Activated CD4-positive, CD25-positive, alpha-beta regulatory T cell treated with anti-CD3 and anti-CD28 coated beads, Interleukin-2, amount 50 U/mL, for 16 hours (primary cell): ENCODE measurements at places on chromosomes 4 and X.

DNA sequence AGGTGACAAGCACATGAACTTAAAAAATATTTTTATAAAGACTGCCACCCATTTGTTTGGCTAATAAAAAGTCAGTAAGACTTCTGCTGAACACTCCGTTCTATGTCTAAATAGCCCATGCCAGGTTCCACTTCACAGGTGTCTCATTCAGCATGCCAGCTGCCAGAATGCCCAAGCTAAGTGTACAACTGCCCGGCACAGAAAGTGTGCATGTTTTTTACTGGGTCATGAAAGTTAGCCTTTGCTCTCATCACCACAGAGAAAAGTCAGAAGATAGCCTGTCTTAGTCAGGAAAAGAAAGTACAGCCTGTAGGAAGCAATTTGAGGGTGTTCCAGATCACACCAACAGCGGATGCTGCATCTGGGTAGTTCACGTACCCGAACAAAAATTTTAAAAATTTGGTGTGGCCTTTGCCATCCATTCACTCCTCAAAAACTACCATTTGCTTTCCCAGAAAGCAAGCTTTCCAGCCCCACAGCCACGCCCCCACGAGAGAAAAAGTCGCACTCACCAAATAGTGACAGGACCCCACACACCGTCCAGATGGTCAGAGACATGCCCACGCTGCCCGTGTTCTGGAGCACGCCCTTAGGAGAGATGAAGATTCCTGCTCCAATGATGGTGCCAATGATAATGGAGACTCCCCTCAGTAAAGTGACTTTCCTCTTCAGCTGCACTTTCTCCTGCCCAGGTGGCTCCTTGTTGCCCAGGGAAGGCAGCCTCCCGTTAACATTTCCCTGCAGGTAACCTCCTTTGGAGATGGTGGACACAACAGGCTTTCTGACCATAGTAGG is 671 bp downstream of the SLC7A11 start:
- DNase-seq: no peak

DNA sequence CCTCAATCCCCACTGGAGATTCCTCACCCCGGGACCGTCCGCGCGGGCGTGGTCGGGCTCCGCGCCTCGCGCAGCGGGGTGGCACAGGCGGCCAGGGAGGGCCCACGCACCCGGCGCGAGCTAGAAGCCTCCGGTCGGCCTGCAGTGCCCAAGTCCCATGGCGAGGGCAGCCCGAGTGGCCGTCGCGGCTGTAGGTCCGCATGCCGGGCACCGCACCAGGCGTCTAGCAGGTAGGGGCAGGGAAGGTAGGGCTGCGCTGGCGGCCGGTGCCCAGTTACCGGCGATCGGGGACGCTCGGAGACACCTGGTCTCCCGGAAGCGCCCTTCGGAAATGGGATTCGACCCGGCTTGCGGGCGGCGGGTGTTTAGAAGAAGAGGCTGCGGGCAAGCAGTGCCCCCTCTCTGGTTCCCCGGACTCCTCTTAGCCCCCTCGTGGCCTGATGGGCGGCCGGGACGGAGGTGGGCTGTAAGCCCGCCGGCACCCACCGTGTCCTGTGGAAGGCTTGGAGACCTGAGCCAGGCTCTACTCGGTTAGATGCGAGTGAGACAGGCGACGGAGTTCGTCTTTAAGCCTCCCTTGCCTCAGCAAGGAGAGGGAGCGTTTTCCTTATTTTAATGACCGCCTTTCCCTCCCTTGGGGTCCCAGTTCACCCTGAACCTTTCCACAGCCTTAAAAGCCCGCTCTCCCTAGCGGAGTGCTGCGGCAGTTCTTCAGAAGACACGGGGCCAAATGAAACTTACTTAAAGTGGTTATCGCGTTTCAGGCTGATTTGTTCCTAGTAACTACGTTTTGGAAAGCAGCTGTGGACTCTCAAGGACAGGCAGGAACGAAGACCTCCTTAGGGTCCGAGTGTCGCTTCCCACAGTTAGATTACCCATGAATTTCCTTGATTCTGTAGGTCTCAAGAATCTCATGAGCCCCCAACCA is 821 bp downstream of the SLITRK2 start:
- no peak for DNase-seq

- no peak for DNase-seq
Measured at GRCh38 chr4:5198656-5199541, 147.6 kb downstream of the STK32B start.

DNA sequence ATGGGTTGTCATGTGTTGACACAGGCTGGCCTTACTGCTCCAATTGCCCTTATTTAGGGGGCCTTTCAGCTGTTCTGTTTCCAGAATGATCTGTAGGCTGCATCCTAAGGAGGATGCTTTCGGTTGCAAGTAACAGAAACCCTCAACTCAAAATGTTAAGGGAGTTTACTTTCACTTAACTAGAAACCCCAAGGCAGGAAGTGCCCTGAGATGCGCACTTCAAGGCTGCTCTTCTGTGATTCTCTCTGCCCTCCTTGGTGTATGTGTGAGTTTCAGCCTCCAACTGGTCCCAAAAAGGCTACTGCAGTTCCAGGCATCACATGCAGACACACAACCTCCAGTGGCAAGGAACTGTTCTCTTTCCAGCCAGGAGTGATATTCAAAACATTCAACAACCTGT is 97.3 kb upstream of the ATP6AP2 start:
- no peak for DNase-seq

DNA sequence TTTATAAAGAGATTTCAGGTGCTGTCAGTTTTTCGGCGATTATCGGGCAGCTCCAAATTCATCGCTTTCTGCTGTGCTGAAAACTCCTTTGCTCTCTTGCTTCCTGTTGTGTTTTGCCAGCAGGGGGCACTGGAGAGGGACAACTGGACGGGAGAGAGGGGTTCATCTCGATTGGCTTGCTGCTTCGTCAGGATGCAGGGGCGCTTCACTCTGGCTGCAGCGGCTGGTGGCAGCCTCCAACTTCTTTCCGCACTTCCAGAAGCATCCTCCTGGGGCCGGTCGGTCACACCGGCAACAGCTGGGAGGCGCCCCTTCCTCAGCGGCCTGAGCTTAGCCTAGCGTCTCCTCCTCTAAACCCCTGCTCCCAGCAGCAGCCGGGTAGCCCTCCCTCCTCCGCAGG is 29.5 kb downstream of the MSL3 start:
- peak; percentile 37 for DNase-seq

DNA sequence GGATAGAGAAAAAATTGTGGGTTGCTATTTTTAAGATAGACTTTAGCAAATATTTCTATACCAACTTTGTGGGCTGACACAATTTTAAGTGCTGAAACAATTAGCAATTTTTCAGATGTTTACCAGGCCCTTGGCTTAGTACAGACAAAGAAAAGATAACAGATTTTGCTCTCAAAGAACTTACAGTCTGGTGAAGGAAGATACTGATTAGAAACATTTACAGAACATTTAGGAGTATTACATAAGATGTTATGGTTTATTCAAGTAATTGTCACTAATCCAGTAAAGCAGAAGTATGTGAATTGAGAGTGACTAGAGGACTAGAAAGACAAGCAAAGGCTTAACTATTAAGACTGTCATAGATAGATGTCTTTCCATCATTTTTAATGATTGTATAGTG is 35.3 kb upstream of the NDUFC1 start:
- no peak for DNase-seq

DNA sequence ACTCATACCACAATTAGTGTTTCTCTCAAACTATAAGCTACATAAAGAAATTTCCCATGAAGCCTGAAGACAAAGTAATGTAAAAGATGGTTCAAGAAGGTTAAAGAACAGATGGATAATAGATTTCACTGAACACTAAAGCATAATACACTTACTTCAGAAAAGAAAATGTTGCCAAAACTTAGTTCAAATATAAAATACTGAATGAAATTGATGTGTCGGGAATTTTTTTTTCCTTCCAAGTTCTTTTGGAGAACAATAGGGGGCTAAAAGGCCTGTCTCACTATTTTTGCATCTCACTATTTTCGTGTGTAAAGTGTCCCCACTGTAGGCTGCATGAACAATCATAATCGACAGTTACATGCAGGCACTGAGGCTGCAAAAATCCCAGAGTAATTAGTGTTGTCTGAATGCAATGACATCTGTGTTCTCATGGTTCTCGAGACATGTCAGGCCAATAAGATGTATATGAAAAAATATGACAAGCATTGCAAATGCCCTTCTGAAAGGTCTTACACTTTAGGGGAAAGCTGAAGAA is 11.9 kb upstream of the MAB21L2 start:
- no peak for DNase-seq

GRCh38 chrX:25721564-25721963 is 416.6 kb upstream of the MAGEB18 start:
- DNase-seq: no peak

DNA sequence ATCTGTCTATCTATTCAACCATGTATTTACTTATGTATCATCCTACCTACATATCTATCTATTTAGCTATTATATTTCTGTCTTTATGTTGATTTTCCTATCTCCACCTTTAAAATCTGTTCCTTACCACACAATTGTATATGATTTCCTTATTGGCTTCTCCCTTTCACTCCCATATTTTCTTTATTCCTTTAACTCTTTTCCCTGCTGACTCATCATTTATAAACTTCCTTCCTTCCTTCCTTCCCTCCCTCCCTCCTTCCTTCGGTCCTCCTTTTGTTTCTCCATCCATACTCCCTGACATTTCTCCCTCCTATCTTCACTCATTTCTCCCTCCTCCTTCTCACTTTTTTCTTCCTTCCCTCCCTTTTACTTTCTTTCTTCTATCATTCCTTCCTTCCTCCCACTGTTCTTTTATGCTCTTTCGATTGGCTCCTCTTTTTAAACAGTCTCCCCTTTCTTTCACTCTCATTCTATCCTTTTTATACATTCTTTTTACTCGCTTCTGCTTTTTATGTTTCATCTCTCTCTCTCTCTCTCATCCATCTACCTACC is 100.3 kb downstream of the RBMX2 start:
- no peak for DNase-seq

DNA sequence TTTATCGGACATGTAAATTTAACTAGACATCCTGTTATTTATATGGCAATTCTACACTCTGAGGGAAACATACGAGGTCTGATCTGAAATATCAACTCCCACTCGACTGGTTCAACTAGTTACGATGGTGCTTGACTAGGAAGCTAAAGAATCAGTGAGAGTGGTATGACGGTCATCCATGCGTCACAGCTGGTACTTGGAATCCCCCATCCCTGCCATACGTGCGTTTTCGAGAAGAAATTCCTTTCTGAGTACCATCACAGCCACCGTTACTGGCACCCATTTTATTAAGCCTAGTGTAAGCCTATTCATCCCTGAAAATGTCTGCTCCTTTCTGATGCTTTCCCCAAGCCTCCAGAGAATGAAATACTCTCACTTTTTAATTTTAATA is 695 bp upstream of the PIGA start:
- DNase-seq: peak; percentile 10

DNA sequence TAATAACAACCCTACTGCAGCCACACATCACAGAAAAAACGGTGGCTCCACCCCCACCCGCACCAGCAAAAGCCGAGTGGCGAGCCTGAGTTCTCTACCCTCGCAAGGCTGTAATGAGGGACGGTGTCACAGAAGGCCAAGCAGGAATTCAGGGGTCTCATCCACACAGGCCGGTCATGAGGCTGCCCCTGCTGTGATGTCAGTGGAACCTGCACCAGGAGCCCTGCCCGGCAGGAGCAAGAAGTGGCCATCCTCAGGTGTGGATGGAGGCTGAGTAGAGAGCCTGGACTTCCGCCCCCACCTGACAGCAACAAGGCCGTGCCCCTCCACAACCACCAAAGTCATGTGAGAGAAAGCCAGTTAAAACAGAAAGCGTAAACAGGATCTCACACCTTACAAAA is 20.6 kb downstream of the LYAR start:
- DNase-seq: no peak

- DNase-seq: no peak
Measured at GRCh38 chr4:89957046-89957926, 62.6 kb downstream of the MMRN1 start.

GRCh38 chrX:103927030-103927429 is 35.4 kb upstream of the TMSB15B start:
- DNase-seq: no peak

DNA sequence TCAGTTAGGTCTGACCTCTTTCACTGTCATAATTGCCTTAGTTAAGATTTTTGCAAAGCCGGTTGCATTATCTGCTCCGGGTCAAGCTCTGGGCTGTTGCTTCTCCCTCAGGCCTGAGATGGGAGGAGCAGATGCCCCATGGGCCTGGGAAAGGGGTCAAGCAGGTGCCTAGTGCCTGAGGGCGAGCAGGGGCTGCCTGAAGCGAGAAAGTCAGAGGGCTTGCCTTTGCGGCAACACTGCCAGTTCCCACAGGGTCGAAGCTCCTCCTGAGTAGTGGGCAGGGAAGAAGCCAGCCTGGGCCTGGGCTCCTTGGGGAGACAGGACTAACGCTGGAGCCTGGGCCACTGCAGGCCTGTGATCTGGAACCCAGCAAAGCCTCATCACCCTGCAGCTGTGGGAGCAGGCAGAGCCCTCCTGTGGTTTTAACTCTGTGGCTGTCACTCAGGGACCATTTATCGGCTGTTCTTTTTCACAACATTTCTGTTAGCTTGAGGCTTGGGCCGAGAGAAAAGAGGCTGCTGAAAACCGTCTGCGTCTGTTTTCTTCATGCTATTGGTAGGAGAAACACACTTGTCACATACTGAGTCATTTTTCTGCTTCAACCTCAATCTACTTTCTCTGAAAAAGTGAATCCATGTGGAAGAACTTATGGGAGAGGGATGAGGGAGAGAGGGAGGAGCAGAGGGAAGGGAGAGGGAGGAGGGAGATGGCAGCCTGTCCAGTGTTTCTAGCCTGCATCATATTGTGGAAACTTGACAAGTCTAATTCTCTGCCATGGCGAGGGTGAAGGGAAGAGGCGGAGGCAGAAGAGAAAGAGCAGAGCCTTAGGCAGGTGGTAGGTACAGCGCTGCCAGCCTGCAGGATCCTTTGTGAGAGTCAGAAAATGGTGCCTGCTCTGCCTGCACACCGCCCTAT is 68.4 kb downstream of the RHOH start:
- no peak for DNase-seq

DNA sequence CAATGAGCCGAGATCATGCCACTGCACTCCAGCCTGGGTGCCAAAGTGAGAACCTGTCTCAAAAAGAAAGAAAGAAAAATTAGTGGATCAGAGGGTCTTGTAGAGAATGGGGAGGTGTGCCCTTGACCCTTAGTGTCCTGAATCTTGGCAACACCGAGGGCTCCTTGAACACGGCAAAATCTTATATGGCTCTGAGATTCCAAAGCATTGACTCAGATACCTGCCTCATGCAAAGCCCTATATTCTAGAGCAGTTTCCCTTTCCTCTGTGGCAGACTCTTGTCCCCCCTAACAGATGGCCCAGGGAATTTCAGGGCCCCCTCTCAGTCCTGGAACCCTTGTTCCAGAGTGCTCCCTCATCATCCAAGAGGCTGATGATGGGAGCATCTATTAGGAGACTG is 6.8 kb downstream of the CLDN2 start:
- DNase-seq: no peak

DNA sequence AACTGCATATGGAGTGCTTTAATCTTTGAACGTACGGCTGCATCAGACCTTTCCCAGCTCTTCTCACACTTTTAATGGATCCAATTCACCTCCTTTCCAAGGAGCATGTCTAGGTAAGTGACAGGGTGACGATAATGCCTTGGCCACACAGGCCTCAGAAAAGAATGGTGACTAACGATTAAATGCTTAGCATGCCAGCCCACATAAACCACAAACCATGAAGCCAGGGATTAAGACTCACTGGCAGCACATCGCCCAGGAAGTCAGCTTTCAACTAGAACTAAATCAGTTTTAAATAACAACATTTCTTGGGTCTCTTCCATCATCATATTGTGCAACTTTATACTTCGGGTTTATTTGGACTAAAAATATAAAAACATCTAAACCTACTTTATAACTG is 28.7 kb downstream of the INPP4B start:
- no peak for DNase-seq
